ENCODE measurements at places on chromosomes 7 and 10. TPM values are rescaled to one million over a fixed set of nuclear protein-coding genes. Genes with fewer than 3 reads are reported as not detected.

GRCh38 chr7:129405527-129405926, 28.7 kb upstream of the STRIP2 start:
- peaks cover 44% of the 10 kb centered on the region for H3K4me1 ChIP-seq
- DNase-seq = no peak
- no peaks in the 10 kb centered on the region for H3K27me3 ChIP-seq
- H3K4me3 ChIP-seq = no peak overlapping the region

- H3K4me3 ChIP-seq = no peak within 1 kb of the TSS
- DNase-seq = no peak
- H3K4me1 ChIP-seq = no peaks in the 10 kb centered on the region
These were observed at the start of gene FFAR4 for GRCh38 chr10:93566435-93567276. TSS of gene FFAR4 (plus strand) at chr10:93566665. CDS start at chr10:93566721, 56 bp downstream.

DNA sequence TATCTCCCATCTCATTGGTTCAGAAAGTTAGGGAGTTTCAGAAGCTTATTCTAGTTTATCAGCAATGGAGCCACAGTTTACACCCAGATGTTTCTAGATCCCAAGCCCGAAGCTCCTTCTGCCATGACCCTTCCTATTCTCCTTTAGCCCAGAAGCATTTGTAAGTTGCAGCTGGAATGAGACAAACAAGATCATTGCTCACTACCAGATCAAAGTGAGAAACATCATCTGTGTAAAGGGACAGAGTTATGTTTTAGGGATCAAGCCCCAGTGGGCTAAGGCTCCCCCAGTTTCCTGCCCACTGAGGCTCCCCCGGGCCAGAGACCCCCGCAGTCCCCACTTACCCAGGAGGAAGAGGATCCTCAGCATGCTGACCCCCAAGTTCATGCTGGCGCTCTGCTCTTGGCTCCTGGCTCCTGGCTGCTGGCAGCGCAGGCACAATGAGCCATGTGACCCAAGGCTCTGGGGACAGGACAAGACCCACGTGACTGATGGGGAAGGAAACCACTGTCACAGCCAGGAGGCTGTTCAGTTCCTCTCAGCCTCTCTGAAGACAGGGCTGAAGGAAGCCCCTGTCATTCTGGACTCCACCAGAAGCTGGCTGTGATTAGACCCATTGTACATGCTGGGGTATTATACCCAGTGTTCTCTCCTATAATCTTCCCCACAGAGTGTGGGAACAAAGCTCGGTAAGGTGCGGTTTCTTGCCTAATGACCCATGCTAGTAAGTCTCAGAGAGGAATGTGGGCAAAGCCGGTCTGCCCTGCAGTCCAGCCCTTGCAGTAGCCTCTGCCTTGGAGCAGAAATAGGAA, at the start of gene TMEM273:
Gene TMEM273 (minus strand): TSS at position 442 of the 812 bp plus-strand sequence. CDS start 55 bp downstream, at position 387.
- peak within 1 kb of the TSS; percentile 59 for H3K27ac ChIP-seq
- peak within 1 kb of the TSS; percentile 71 for H3K4me3 ChIP-seq
- H3K36me3 ChIP-seq = peaks cover 2% of the 10 kb centered on the region
- peaks cover 55% of the 10 kb centered on the region for H3K4me1 ChIP-seq

GRCh38 chr10:60427709-60428386, 38.2 kb upstream of the ANK3 start:
- no peak overlapping the region for H3K27ac ChIP-seq
- H3K27me3 ChIP-seq = no peaks in the 10 kb centered on the region
- no peak overlapping the region for H3K4me3 ChIP-seq
- H3K36me3 ChIP-seq = peaks cover 13% of the 10 kb centered on the region
- DNase-seq = no peak
- H3K4me1 ChIP-seq = peaks cover 30% of the 10 kb centered on the region

GRCh38 chr10:102040305-102041050, 15.5 kb downstream of the ARMH3 start:
- no peaks in the 10 kb centered on the region for H3K27me3 ChIP-seq
- peaks cover 7% of the 10 kb centered on the region for H3K36me3 ChIP-seq
- H3K4me3 ChIP-seq = no peak overlapping the region
- H3K4me1 ChIP-seq = peaks cover 6% of the 10 kb centered on the region
- no peak for DNase-seq
- no peak overlapping the region for H3K27ac ChIP-seq

- no peak for DNase-seq
- no peaks in the 10 kb centered on the region for H3K27me3 ChIP-seq
- H3K4me3 ChIP-seq = no peak overlapping the region
- no peaks in the 10 kb centered on the region for H3K36me3 ChIP-seq
- no peaks in the 10 kb centered on the region for H3K4me1 ChIP-seq
- H3K27ac ChIP-seq = no peak overlapping the region
These were observed 171.0 kb downstream of the TRIL start for GRCh38 chr7:28787106-28787505.

The TDRD1 gene
- 0.13 TPM for total RNA-seq

The GRID2IP gene
- 0.12 TPM for total RNA-seq

Measured in activated T-helper 1 cell treated with anti-CD3 and anti-CD28 coated beads, Interleukin-12 subunit alpha, Interleukin-12 subunit beta, Interleukin-2, Interleukin-4 antibody, amounts not matched to agents 30 ng/mL and 10 ng/mL and 1 ng/mL, durations not matched to agents 14 hours and 24 hours and 36 hours (primary cell).